Caki2 (cell line): ENCODE measurements at places on chromosomes 5 and 9. TPM values are rescaled to one million over a fixed set of nuclear protein-coding genes. Genes with fewer than 3 reads are reported as not detected.

BTNL3 gene
- total RNA-seq, result not detected in 2 replicates

NEURL1B gene
- total RNA-seq, result 9.7 and 13.8 TPM in 2 replicates

PTGS1 gene
- 2.6 and 7.6 TPM in 2 replicates for total RNA-seq

DNA sequence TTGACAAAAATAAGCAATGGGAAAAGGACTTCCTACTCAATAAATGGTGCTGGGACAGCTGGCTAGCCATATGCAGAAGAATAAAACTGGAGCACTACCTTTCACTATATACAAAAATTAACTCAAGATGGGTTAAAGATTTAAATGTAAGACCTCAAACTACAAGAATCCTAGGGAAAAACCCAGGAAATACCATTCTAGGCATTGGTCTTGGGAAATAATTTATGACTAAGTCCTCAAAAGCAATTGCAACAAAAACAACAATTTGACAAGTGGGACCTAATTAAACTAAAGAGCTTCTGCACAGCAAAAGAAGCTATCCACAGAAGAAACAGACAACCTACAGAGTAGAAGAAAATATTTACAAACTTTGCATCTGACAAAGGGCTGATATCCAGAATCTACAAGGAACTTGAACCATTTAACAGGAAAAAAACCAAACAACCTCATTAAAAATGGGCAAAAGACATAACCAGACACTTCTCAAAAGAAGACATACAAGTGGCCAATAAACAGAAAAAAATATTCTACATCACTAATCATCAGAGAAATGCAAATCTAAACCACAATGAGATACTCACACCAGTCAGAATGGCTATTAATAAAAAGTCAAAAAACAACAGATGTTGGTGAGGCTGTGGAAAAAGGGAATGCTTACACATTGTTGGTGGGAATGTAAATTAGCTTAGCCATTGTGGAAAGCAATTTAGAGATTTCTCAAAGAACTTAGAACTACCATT is 75.2 kb upstream of the CPEB4 start:
- DNase-seq, result no peak

- no peak for DNase-seq
Observed at GRCh38 chr5:27026801-27027200, 11.6 kb downstream of the CDH9 start.

DNA sequence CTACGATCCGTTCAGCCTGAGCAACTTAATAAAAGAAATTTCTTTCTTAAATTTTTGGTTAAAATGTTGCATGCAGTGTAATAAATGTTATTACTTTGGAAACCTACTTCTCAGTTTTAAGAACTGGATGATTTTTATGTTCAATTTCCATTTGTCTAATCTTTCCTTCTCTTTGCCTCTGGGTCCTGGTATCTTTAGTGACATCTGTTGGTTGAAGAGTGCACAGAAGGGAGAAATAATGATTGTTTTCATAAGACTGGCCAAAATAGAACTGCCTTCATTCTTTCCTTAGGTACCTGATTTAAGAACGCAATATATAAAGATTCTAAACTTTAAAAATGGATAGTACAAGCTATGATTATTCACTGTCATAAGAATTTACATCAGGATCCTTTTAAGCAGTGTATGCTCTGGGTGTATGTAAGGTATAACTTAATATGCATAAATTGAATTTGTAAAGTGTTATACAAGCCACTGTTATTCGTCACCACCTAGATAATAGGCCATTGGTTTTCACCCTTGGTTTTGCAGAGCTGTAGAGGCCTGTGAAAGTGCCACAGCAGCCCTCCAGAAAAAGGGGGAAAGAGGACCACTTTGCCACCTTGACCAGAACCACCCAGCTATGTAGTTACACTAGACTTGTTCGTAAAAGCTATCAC is 82.8 kb upstream of the TLX3 start:
- DNase-seq, result no peak
